ENCODE measurements at places on chromosomes 3 and 15.

DNA sequence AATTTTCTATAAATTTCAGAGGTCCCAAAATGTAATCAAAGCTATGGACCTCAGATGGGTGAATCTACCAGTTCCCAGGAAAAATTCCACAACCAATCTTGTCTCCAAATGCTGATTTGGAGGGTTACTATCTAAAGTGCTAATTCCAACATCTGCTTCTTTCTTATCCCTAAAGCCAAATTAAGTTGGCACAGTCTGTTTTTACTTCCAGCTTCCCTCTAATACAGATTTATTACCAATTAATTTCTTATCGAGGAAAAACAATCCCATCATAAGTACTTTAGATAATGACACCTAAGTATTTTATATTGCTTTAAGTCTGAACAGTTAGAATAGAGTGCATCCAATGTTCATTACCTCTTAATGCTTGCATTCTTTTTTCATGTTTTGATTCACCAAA, 12.9 kb upstream of the TAFA4 start:
- DNase-seq: no peak

- DNase-seq: no peak
Measured at GRCh38 chr15:48413304-48413703, 82.1 kb downstream of the DUT start.

GRCh38 chr3:29802057-29802456, 521.2 kb downstream of the RBMS3 start:
- no peak for DNase-seq

DNA sequence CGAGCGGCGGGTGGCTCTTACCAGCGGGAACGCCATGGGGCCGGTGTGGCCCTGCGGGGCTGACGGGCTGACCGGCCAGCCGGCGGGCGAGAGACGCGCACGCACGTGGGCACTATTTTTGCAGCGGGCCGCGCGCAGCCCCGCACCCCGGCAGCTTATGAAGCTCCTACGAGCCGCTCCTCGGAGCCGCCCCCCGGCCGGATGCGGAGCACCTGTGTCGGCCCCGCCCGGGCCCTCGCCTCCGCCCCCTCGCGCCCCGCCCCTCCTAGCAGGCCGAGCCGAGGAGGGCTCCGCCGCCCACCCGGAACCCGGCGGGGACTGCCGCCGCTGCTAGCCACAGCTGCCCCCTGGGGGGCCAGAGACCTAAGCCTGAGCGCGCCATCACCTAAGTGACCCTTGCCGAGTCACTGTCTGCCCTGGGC, 683 bp upstream of the CPEB1 start:
- DNase-seq: no peak

DNA sequence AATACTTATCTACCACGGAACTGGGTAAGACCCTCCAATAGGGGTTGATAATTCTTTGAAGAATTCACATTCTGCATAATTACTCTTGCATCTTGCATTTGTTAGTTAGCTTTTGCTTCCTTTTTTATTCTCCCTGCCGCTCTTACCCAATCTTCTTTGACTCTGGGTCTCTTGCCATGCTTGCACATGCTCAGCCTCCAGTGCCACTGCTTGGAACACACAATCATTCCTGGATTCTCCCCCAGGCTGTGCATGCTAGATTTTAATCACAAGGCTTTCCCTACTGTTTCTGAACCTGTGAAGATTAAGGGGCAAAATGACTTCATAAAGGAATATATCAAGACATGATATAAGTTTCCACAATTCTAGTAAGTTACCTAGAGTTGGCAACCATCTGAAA, 133.1 kb downstream of the IL1RAP start:
- DNase-seq: no peak

- no peak for DNase-seq
Measured at GRCh38 chr15:73982222-73982962, 9.7 kb downstream of the STOML1 start.

GRCh38 chr3:158463556-158463955, 107.4 kb upstream of the MLF1 start:
- no peak for DNase-seq

- DNase-seq: no peak
Measured at GRCh38 chr3:74590620-74591262, 23.7 kb downstream of the CNTN3 start.

- no peak for DNase-seq
Measured at GRCh38 chr3:41794748-41795589, 166.9 kb downstream of the ULK4 start.

GRCh38 chr3:134486577-134487041, 752 bp downstream of the CEP63 start:
- no peak for DNase-seq

GRCh38 chr3:194472290-194472920, 14.4 kb downstream of the ATP13A3 start:
- DNase-seq: no peak

DNA sequence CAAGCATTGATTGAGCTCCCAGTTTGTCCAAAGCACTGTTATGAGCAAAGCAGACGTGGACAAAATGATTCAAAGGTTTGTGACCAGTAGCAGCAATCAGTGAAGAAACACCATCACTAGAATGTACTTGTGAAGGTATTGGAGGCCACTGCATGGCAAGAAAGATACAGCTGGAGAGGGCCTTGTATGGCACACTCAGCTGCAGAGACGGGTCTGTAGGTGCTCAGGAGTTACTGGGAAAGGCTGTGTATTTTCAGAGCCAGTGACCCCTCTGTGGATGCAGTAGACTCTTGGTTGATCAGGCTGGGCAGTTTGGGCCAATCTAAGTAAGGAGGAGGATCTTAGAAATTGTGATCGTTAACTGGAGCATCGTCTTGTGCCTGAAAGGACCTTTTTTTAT, 120.0 kb downstream of the GHSR start:
- DNase-seq: no peak

DNA sequence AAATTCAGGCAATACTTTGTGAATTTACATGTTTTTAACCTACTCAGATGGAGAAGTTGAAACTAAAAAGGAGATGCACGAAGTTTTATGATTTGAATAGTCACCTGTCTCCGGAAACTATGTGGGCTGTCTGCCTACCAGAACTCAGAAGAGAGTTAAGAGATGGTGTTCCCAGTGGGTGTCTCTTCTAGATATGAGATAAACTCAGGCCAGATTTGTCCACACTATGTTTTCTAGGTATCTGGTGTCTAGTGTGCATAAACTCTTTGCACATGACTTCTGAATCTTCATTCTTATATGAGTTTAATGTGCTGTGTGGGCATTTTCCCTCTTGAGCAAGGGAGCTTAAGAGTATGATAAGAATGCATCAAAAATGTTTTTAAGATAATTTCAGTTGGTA, 222.8 kb downstream of the FOXP1 start:
- no peak for DNase-seq

DNA sequence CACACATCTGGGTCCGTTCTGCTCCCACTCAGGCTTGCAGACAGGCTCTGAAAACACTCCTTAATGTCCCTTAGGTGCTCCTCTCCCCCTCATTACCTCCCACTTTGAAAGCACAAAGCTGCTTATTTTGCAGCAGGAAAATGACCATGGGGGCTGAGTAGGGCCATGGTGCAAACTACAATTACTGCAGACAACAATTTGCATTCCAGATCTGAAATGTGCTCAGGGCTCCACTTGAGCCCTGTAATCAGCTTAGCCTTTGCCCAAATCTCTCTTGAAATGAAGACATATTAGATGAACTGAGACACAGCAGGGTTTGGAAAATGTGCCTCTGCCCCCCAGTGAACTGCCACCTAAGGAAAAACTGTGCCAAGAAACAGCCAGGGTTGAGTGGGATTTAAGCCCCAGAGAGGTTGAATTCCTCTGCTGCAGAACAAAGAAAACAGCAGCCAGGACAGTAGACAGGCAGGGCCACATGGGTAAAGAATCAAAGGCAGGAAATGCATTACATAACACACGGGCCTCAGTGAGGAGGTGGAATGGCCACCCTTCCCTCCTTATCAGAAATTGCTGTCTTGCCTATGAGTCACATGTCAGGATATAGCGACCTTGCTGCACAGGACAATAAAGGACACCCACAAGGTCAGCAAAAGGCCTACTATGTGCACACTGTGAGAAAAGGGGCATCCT, 126.8 kb upstream of the ARHGEF3 start:
- DNase-seq: no peak

DNA sequence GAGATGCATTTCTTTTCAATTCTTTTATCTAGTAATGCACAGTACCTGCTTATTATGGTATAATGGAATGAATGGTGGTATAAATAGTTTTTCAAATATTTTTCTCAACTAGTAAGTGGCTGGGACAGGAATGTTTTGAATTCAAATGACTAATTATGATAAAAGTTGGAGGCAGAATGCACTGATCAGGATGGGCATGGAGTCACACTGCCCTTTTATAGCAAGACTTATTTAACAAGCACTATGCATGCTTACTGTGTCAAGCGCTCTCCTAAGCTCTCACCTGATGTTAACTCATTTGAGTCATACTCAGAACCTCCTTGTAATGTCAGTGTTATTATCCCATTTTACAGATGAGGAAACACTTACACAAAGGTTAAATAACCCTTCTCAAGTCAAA, 221.8 kb downstream of the FEZF2 start:
- no peak for DNase-seq

DNA sequence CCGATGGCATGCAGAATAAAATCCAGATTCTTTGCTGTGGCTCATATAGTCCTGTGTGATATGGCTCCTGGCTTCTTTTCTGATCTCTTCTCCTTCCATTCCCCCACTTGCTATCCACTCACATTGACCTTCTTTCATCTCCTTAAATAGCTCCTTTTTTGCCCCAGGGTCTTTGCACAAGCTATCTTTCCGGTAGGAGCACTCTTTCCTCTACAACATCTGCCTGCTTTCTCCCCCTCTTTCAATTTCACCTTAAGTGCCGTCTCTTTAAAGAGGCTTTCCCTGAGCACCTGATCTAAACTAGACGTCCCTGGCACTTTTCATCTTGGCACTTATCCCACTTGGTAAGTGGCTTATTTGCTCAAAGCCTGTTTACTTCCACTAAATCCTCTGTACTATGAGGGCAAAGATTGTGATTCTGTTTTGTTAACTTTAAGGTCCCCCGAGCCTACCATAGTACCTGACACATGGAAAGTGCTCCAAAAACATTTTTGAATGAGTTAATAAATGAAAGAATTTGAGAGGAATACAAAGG, 323.3 kb upstream of the TLE3 start:
- no peak for DNase-seq

GRCh38 chr3:58874248-58874741, 175.5 kb downstream of the CFAP20DC start:
- no peak for DNase-seq

GRCh38 chr3:138769616-138770015, 65.1 kb downstream of the PIK3CB start:
- no peak for DNase-seq

DNA sequence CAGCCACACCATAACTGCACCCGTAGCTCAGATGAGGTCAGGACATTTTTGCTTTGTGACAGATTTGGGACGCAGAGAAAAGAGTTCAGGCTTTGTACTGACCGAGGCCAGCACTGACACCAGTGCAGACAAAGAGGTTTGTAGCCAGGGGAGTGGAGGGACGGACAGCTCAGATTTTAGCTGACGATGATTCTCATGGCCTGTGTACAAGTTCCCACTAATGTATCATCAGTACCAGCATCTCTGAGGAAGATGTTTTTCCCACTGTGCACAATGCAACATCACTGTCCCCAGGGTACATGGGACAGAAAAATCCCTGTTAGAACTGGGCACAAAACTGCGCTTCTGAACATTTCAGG, 112.7 kb downstream of the SLCO3A1 start:
- DNase-seq: no peak

- no peak for DNase-seq
Measured at GRCh38 chr15:70632491-70633102, 130.8 kb downstream of the UACA start.

DNA sequence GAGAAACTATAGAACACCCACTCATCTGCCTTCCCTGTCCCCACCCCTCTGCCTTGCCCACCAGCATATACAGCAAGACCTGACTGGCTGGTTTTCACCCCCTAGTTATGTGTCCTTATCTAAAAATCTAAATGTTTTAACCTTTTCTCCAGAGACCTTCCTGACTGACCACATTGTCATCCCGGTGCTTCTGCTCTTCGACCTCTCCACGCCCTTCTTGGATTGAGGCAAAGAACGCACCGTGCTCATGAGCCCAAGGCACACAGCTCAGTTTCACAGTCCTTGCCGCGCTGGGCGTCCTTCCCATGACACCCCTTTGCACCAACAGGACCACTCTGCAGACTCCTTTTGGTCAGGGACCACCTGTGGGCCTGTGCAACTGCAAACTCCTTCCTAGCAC, 62.7 kb downstream of the B3GNT5 start:
- DNase-seq: no peak

- DNase-seq: no peak
Measured at GRCh38 chr15:88707771-88708654, 69.2 kb downstream of the ISG20 start.

DNA sequence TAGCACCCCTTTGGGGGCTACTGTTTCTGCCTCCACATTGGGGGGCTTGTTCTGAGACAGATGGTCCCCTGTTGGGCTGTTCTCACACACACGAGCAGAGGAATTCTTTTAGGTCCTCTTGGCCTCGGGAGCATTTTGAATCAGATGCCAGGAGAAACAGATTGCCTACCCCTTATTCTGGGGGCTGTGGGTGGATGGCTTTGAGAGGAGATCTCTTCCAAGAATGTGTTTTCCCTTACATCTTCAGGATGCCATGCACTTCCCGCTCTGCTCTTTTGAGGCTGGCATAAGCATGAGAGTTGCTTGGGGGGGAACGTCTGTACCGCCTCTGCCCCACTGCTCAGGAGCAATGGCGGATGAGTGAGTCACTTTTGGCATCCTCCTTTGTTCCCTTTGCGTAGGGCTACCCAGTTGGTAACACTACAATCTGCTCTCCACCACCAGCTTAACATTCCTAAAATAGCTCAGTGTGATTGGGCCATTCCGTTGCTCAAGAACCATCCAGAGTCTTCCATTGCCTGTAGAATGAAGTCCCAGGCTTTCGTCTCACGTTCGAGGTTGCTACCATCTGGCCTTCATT, 154.4 kb downstream of the RPLP1 start:
- no peak for DNase-seq

- DNase-seq: no peak
Measured at GRCh38 chr3:118984699-118985098, 49.9 kb downstream of the IGSF11 start.

DNA sequence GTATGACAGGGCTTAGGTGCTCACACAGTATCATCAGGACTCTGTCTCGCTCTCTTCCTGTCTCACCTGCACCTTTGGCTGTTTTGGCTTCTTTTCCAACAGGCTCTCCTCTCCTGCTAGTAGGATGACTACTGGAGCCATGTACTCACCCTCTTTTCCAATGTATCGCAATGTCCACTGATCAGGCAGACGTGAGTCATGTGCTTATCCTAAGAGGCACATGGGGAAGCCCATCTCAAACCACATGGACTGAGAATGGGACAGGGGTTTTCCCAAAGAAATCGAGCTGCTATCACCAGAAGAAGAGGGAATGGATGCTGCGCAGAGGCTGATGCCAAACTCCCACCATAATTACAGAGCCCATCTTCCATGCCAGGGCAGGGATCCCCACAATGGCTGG, 180.6 kb downstream of the IL5RA start:
- no peak for DNase-seq

Measured in NCI-H2081 treated with DMSO at 0.1 percent for 48 hours (cell line).